HCT116 (cell line): ENCODE measurements at places on chromosomes 2 and 18. TPM values are rescaled to one million over a fixed set of nuclear protein-coding genes. Genes with fewer than 3 reads are reported as not detected.

Gene NEU4
- 0.34 TPM for total RNA-seq

Gene SERPINB13
- 0.07 TPM for total RNA-seq

Gene CRACDL
- 1.1 TPM for total RNA-seq

Gene CLEC4F
- not detected for total RNA-seq

Gene L3MBTL4
- not detected for total RNA-seq

Gene SERPINB3
- total RNA-seq: not detected

Gene CAVIN2
- total RNA-seq: 0.27 TPM

GRCh38 chr2:231300020-231300721 lies 95.3 kb upstream of the B3GNT7 start:
- no peaks in the 10 kb centered on the region for H3K27me3 ChIP-seq
- no peak overlapping the region for H3K27ac ChIP-seq
- H3K4me3 ChIP-seq: no peak overlapping the region
- no peak for DNase-seq
- H3K36me3 ChIP-seq: no peaks in the 10 kb centered on the region
- H3K4me1 ChIP-seq: no peaks in the 10 kb centered on the region

GRCh38 chr2:138766464-138766863 lies 13.7 kb downstream of the NXPH2 start:
- no peak for DNase-seq
- no peak overlapping the region for H3K4me3 ChIP-seq
- no peak overlapping the region for H3K27ac ChIP-seq
- no peaks in the 10 kb centered on the region for H3K36me3 ChIP-seq

- no peaks in the 10 kb centered on the region for H3K27me3 ChIP-seq
- no peak for DNase-seq
- peaks cover 10% of the 10 kb centered on the region; the same call in 1 of the 2 replicates for H3K4me1 ChIP-seq
- H3K36me3 ChIP-seq: peaks cover 13% of the 10 kb centered on the region; the same call in 1 of the 2 replicates
- peak overlapping the region; percentile 27; the same call in 1 of the 2 replicates for H3K27ac ChIP-seq
Measured at GRCh38 chr2:127887082-127887775, 1.5 kb upstream of the AMMECR1L start.

DNA sequence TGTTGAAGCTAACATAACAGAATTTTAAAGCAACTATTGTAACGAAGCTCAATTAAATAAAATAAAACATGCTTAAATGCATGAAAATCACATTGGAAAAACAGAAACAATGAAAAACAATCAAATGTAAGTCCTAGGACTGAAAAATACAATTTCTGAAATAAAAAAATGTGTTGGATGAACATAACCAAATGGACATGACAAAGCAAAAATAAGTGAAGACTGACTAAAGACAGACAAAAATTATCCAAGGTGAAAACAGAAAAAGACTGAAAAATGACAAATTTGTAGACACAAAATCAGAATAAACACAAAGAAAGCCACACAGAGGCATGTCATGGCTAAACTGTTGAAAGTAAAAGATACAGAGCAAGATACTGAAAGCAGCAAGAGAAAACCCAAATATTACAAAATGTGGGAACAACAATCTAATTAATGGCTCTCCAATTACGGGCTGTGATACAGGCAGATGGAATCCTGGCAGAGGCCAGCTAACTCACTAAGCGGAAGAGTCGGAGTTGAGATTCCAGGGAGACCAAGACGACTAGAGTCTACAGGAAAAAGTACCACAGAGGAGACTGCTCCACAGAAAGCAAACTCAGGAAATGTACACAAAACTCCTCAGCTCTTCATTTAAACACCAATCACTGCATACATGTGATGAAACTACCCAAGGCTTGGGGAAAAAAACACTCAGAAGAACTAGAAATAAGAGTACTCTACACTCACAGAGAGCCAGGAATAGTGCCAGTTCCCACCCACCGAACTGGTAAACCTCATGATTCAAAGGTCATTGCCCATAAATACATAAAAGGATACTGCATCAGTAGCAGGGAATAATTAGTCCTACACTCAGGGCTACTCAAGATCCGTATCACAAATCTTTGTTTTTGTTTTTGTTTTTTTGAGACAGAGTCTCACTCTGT lies 83.6 kb downstream of the ATAD2B start:
- no peaks in the 10 kb centered on the region for H3K4me1 ChIP-seq
- no peak for DNase-seq
- no peak overlapping the region for H3K4me3 ChIP-seq
- no peaks in the 10 kb centered on the region for H3K36me3 ChIP-seq
- H3K27ac ChIP-seq: no peak overlapping the region

GRCh38 chr2:79100285-79100684 lies 12.5 kb upstream of the REG1B start:
- DNase-seq: no peak
- H3K27me3 ChIP-seq: no peaks in the 10 kb centered on the region
- no peak overlapping the region for H3K4me3 ChIP-seq

- no peak overlapping the region for H3K27ac ChIP-seq
- no peaks in the 10 kb centered on the region for H3K36me3 ChIP-seq
- no peak overlapping the region for H3K4me3 ChIP-seq
- no peak for DNase-seq
Measured at GRCh38 chr2:21005700-21006422, 38.0 kb downstream of the APOB start.

- H3K36me3 ChIP-seq: no peaks in the 10 kb centered on the region
- no peak for DNase-seq
- H3K4me1 ChIP-seq: no peaks in the 10 kb centered on the region
- H3K27ac ChIP-seq: no peak overlapping the region
- H3K4me3 ChIP-seq: no peak overlapping the region
Measured at GRCh38 chr2:224984637-224985036, 57.6 kb downstream of the DOCK10 start.

- DNase-seq: peak; percentile 84
- peak overlapping the region; percentile 80 for H3K27ac ChIP-seq
- H3K4me3 ChIP-seq: peak overlapping the region; percentile 24
- no peaks in the 10 kb centered on the region for H3K27me3 ChIP-seq
- peaks cover 90% of the 10 kb centered on the region for H3K4me1 ChIP-seq
Measured at GRCh38 chr18:59954755-59955156, 55.0 kb downstream of the PMAIP1 start.
